Thoracic aorta endothelial cell (primary cell): ENCODE measurements at places on chromosomes 12 and 14. TPM values are rescaled to one million over a fixed set of nuclear protein-coding genes. Genes with fewer than 3 reads are reported as not detected.

Gene C12orf50
- total RNA-seq: 0.13 TPM in 1 of 2 replicates, not detected in the other

Gene USP44
- total RNA-seq: 0.27 and 1.7 TPM in 2 replicates

Gene BMAL2
- total RNA-seq: 76.1 and 86.2 TPM in 2 replicates

Gene PTCSC3
- total RNA-seq: not detected in 2 replicates

Gene PAPLN
- total RNA-seq: 1.1 and 1.5 TPM in 2 replicates

Gene PARP11
- 4.9 and 6.0 TPM in 2 replicates for total RNA-seq

Gene C12orf54
- total RNA-seq: not detected in 2 replicates

Gene LRP1-AS
- not detected in 2 replicates for total RNA-seq

Gene DEPDC4
- 0.22 and 0.40 TPM in 2 replicates for total RNA-seq

Gene ASB2
- not detected in 2 replicates for total RNA-seq

Gene PRPH
- 0.14 and 0.27 TPM in 2 replicates for total RNA-seq
